ENCODE measurements at places on chromosomes 6 and 20.

DNA sequence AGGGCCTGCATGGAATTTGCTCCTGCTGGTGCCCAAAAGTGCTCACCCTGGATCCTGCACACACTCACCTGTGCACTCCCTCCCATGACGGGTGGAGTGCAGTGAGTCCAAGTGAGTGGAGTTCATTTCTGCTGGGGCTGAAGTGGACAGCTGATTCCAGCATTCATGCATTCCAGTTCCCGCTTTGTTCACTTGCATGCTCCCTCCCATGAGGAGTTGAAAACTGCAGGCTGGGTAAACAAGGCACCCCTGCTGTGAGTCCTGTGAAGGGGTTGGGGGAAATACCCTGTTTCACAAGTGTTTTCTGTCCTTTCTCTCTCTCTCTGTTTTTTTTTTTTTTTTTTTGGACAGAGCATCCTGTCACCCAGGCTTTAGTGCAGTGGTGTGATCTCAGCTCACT is 454.1 kb upstream of the NOX3 start:
- no peak for DNase-seq

GRCh38 chr20:10250902-10251301 is 32.3 kb downstream of the SNAP25 start:
- DNase-seq, result no peak

DNA sequence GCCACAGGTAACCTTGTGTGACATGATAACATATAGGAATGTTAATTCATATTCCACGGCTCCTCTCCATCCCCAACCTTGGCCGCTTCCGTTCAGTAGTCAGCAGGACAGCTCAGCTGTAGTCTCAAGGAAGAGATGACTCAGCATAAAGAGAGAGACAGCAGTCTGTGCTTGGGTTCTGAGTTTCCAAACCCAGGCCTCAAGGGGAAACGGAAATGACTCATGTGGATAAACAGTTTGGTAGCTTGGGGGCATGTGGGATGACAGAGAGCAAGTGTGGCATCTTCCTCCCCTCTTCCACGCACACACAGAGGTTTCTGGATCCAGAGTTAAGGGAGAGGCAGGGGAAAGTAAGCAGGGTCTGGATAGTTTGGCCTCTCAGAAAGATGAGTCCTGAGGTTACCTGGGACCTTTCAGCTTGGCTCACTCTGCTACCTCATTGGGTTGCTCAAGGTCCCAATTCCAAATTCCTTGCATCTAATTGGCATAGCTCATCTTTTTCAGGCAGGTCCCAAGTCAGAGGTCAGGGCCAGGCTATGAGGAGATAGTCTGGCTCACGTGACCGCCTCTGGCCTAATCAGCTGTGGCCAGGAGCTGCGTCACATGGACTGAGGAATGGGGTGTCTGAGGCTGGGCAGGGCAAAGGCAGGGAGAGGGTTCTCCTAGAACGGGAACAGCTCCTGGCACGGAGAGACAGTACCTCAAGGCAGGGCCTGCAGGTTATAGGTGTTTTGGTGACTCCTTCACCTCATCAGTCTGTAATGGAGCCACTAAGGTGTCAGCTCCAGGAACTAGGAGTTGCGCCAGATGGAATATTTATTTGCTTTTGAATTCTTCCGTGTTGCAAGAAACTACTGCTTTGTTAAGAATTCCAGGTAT is 36.5 kb upstream of the MLN start:
- peak; percentile 97 for DNase-seq

GRCh38 chr20:36102809-36103596 is 51.5 kb upstream of the EPB41L1 start:
- DNase-seq, result no peak

DNA sequence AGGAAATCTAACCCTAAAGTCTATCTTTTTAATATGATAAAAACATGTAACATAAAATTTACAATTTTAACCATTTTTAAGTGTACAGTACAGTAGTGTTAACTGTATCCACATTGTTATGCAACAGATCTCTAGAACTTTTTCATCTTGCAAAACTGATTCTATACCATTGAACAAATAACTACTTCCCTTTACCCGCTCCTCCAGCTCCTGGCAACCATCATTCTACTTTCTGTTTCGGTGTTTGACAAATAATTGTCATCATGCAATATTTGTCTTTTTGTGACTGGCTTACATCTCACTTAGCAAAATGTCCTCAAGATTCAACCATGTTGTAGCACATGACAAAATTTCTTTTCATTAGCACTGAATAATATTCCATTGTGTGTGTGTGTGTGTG is 203.2 kb downstream of the SIM1 start:
- no peak for DNase-seq

GRCh38 chr6:34490390-34491090 is 24.7 kb downstream of the PACSIN1 start:
- DNase-seq, result no peak

GRCh38 chr6:44456070-44456965 is 68.8 kb downstream of the CDC5L start:
- DNase-seq, result peak; percentile 66

DNA sequence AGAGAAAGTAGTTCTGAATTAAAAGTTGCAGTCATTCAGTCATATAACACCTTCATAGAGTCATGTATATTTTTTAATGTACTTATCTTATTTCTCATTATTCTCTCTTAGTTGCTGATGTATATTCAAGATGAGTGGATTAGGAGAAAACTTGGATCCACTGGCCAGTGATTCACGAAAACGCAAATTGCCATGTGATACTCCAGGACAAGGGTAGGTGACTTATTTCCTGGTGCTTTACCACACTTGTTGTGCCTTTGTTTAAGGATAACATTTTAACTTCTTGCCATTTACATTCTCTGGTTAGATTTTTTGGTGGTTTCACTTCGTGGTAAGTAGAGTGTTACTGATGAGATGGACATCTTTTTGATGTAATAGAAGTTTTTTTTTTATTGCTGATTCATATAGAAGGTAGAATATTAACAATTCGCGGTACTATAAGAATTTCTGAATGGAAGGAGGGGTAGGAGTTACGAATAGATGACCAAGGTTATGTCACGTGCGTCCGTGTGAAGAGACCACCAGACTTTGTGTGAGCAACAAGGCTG is 120.5 kb downstream of the NCOA3 start:
- DNase-seq, result no peak

DNA sequence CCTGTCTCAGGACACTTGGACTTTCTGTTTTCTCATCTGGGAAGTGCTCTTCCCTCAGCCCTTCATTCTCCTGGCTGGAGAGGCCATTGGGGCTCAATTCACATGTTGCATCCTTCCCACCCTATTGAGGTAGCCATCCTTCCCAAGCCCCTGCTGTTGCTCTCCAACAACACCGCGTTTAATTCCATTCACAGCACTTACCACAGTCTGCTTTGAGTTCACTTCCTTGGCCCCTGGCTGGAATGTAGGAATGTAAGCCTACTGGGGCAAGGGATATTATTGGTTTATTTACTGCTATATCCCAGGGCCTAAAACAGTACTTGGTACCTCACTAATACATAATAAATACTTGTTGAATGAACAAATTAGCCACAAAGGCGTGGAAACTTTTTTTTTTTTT is 6.7 kb upstream of the GFOD1 start:
- DNase-seq, result no peak

- no peak for DNase-seq
These were observed 182.7 kb upstream of the PMEPA1 start for GRCh38 chr20:57892471-57892870.

GRCh38 chr20:52470561-52470960 is 279.0 kb upstream of the ZFP64 start:
- DNase-seq, result no peak

DNA sequence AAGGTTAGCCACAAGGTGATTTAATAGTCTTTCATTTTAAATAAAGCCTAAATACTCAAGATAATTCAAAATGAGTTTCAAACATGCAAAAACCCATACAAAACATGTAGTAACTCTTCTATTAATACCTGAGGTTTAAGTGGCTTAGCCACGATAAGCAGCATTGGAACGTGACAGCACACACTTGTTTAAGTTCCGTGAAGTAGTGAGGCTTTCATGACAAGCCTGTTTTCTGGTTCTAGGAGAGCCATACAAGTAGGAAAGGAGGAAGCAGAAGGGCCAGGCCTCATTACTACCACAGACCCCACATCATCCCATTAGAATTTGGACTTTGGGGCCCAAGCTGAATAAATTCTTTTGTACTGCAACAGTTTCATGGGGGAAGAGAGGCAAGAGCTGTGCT is 54.3 kb upstream of the PRND start:
- no peak for DNase-seq

GRCh38 chr6:2129182-2129621 is 116.2 kb downstream of the GMDS start:
- DNase-seq, result no peak

Measured in hepatic stellate cell (primary cell).